ENCODE measurements at places on chromosomes 13 and 19.

DNA sequence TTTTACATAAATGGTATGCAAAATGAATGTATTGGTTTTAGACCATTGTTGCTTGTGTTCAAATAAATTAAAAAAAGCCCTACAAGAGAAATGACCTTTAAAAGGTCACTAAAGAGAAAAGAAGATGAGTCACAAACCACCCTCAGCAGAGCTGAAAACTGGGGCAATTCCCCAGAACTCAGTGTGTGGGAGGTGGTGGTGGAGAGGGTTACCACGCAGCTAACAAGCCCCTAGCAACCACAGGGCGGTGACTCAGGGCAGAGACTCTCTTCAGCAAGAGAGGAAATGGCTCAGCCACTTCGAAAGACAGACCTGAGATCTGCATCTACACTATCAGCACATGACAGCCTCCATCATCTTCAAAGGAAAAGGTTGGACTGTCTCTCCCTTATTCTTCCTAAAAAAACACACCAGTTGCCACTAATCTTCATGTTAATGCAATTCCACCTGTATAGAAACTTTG is 29.4 kb upstream of the NDFIP2 start:
- peak; percentile 87 for DNase-seq

GRCh38 chr19:33736158-33736557 is 60.5 kb upstream of the KCTD15 start:
- no peak for DNase-seq

GRCh38 chr19:55635856-55636440 is 4.9 kb upstream of the ZNF580 start:
- no peak for DNase-seq

DNA sequence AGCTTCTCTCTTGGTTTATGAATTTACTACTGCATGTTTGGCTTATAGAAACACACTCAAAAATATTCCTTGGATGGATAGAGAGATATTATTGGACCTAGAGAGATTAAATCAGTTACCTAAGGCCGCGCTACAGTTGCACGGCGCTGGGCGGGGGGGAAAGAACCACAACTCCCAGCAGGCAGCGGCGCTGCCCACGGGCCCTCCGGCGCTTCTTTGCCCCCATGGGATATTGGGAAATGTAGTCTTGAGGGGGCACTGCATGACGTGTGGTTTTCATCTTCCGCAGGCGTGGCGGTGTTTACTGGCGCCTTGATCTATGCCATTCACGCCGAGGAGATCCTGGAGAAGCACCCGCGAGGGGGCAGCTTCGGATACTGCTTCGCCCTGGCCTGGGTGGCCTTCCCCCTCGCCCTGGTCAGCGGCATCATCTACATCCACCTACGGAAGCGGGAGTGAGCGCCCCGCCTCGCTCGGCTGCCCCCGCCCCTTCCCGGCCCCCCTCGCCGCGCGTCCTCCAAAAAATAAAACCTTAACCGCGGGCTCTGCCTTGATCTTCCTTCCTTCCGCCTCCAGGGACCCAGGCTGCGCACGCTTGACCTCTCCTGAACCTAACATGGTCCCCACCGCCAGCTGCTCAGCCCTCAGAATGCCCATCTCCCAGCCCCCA is 4.8 kb downstream of the EMP3 start:
- DNase-seq = peak; percentile 86

DNA sequence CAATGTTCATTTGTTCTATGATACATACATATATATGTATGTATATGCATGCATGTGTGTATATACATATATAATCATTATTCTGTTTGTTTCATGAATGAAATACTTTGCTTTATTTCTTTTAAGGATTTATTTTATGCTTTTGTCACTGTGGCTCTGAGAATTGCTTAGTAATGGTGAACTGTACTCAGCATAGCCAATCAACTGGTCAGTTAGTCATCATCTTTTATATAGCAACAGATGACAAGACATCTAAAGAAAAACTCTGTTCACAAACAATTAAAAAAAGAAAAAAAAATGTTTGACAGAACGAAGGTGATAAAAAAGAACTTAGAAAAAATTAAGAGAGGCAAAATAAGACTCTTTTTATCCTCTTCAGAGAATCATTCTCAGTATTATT is 1440.3 kb downstream of the PCDH9 start:
- peak; percentile 17 for DNase-seq

GRCh38 chr13:100828226-100828625 is 153.6 kb upstream of the TMTC4 start:
- DNase-seq = no peak

DNA sequence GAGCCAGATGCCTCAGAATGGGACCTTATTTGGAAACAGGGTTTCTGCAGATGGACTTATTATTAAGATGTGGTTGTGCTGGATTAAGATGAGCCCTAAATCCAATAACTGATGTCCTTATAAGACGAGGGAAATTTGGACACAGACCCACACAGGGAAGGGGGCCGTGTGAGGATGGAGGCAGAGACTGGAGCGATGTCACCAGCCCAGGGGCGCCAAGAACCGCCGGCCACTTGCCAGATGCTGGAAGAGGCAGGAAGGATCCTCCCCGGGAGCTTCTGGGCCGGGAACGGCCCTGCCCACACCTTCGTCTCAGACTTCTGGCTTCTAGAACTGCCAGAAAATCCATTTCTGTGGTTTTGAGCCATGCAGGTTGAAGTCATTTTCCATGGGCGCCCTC is 26.6 kb downstream of the GNG7 start:
- DNase-seq = no peak

- DNase-seq = no peak
Observed at GRCh38 chr19:55590617-55591016, 8.7 kb downstream of the FIZ1 start.

GRCh38 chr13:111845621-111846351 is 221.2 kb upstream of the SOX1 start:
- no peak for DNase-seq

GRCh38 chr13:74048756-74049155 is 85.4 kb downstream of the KLF12 start:
- DNase-seq = no peak

- DNase-seq = no peak
Observed at GRCh38 chr13:111370147-111370546, 49.7 kb downstream of the TEX29 start.

DNA sequence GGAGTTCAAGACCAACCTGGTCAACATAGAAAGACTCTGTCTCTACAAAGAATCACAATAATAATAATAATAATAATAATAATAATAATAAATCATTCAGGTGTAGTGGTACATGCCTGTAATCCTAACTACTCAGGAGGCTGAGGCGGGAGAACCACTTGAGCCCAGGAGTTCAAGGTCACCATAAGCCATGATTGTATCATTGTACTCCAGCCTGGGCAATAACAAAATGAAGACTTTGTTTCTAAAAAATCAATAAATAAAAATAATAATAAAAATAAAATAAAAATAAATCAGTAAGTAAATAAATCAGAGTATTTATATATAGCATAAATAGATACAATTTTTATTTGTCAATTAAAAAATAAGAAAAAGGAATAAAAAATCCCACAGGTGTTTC is 1636.4 kb downstream of the SLITRK1 start:
- no peak for DNase-seq

GRCh38 chr13:99967869-99968520 is 3.6 kb downstream of the ZIC5 start:
- peak; percentile 66 for DNase-seq

GRCh38 chr13:81406022-81406421 is 1065.1 kb upstream of the SPRY2 start:
- peak; percentile 1 for DNase-seq

DNA sequence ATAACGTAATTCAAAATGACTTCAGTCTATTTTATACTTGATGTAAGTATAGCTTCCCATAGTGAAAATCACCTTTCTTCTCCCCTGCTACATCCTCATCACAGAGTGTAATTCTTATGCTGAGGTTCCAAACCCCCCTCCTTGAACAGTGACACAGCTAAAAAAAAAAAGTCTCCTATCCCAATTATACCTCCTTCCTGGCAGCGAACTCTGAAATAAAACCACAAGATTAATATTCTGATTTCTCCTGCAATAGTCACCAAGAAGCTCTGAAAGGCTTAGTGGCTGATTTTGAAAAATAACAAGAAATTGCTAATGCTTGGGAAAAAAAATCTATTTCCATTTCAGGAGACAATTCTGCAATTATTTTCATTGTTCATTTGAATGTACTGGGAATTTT is 36.3 kb downstream of the EFNB2 start:
- DNase-seq = peak; percentile 67

DNA sequence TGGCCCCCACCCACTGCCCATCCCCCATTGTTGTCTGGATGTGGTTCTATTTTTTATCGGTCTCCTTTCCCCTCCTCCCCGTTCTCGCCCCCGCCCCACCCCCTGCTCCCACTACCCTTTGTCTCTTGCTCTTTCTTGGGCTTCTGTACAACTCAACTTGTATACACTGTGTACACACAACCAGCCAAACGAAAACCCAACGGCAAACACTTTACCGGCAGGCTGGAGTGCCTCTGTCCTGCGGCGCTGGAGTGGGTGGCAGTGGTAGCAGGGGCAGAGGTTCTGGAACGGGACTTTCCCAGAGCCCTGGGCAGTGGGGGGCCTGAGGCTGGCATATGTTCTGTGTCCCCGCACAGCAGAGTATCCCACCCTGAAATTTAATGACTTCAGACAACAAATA is 13.7 kb downstream of the RRAS start:
- no peak for DNase-seq

DNA sequence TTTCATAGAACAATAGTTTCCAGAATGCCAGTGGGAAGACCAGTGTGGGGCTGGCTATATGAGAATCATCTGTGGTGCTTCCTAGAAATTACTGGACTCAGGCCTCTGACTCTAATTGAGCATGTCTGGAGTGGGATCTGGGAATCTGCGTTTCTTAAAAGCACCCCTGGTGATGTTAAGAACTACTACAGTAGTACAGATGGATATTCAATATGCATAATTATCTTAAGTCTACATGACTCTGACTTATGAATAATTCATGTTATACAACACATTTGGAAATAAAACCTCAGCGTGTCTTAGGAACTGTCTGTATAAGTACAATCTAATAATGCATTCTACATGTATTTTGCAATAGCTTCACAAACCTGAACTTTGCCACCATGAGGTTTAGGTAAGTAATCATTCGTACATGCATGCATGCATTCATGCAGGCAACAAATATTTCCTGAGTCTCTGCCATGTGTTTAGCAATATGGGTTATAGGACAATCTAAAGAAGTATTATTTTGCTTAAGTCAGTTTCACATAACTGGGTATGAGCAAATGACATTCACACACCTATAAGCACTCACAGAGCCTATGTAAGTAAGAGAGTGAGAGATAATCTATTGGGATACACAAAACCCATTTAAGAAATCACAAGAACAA is 62.0 kb downstream of the EPSTI1 start:
- no peak for DNase-seq

GRCh38 chr13:31441800-31442510 is 242.2 kb downstream of the B3GLCT start:
- DNase-seq = no peak

GRCh38 chr13:31798189-31798588 is 58.9 kb downstream of the RXFP2 start:
- no peak for DNase-seq

- DNase-seq = no peak
Observed at GRCh38 chr19:46191972-46192371, 37.6 kb upstream of the IGFL1 start.

GRCh38 chr13:34762312-34762711 is 179.8 kb upstream of the NBEA start:
- DNase-seq = no peak

- DNase-seq = no peak
Observed at GRCh38 chr19:35689836-35690235, 14.5 kb upstream of the ZBTB32 start.

DNA sequence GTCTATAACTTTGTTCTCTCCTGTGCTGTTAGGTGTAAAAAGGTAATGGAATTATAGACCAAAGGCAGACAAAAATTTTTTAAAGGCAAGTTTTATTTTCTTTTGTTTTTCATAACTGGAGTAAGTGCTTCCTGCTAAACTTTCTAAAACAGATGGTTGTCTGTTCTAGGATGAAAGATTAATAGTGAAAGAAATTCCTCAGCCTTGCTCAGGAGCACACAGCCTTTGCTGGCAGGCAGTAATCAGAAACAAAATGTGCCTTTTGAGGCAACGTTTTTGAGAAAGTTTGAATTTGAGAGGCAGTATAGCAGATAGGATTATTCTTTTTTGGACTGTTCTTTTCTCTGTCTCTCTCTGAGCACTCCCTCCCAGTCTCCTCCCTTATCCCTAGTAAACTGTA is 2749.5 kb downstream of the PCDH9 start:
- no peak for DNase-seq

DNA sequence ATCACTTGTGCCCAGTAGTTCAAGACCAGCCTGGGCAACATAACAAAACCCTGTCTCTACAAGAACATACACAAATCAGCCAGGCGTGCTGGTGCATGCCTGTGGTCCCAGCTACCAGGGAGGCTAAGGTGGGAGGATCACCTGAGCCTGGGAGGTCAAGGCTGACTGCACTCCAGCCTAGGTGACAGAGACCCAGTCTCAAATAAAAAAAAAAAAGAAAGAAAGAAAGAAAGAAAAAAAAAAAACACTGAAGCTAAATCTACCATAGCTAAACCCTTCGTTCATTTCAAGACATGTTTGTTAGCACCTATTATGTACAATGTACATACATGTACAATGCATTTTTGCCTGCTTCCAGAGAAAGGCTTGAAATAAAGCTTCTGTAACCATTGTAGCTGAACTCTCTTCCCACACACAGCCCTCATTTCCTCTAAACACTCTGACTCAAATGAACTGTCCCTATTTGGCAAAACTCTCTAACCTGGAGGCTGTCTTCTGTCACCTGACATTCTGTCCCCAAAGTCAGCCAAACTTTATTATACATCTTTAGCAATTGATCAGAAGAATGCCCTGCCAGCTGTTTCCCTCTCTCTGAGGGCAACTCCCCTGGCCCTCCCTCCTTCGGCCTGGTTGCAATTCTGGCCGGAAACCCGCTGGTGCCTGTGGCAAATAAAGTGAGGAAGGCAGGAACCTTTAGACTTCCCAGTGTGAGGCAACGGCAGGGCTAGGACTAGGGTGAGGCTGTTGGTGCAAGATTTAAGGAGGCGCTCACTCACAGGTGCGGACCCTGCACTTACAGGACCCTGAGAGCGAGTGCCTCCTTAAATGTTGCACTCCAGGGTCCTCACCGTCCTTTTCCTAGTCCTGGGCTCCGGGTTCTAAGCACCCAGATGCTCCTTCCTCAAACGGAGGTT is 1.8 kb downstream of the ETHE1 start:
- DNase-seq = peak; percentile 54

- no peak for DNase-seq
Observed at GRCh38 chr13:26943748-26944147, 183.2 kb upstream of the GPR12 start.
